Jurkat, Clone E6-1 (cell line): ENCODE measurements at places on chromosomes 6 and 20.
A peak's percentile ranks its signal among the peaks of the same experiment; 100 is the strongest.

GRCh38 chr6:20403070-20403765 lies 1.5 kb downstream of the E2F3 start:
- peak; percentile 87 for DNase-seq

DNA sequence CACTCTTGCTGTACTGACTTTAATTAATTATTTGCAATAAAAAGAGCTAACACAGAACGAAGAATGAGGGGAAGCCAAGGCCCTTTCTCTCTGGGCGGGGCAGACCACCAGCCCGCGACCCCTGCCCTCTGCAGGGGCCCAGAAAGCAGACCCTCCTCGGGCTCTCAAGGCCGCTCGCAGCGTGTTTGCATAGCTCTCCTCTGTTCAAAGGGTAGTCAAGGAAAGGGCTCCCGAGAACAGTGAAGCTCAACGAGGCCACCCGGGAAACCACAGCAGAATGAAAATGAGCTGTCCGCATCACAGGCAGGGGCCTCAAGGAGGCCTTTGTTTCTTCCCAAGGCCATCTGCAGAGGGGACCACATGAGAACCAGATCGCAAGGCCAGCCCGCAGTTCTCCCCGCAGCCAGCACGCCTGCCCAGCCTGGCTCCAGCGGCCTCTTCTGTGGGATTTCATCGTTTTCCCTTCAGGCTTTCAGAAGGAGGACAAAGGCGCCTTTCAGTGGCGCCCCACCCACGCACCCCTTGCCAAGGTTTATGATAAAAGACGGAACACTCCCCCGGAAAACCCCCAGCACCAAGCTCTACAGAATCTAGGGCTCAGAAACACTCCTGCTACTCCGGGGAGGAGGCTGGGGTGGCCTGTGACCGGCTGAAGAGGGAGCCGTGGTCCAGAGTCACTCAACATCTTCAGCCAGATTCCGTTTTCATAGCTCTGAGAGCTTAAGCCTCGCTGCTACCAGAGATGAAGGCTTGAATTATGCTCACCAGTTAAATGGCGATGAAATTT lies 25.3 kb downstream of the ACSS1 start:
- no peak for DNase-seq

GRCh38 chr20:62479156-62479555 lies 3.4 kb upstream of the GATA5 start:
- DNase-seq, result no peak

- no peak for DNase-seq
Observed at GRCh38 chr6:46565531-46565930, 74.3 kb upstream of the RCAN2 start.

GRCh38 chr20:59743767-59744485 lies 139.6 kb downstream of the PHACTR3 start:
- DNase-seq, result peak; percentile 28

DNA sequence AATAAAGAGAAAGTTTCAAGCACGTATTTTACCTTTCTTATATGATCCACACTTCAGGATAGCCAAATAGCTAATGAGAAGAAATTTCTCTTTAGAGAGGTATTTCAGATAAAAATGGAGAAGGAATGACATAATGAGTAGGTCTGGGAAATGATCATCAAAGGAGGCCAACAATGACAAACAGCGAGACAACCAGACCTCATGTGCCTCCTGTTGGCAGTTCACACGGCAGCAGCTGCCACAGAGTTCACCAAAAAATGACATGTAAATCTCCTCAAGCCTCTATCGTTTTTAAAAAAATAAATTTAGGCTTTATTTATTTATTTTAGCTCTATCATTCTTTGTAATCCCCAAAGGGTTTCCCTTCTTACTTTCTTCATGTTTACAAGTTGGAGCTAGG lies 47.7 kb downstream of the SLC2A12 start:
- no peak for DNase-seq

DNA sequence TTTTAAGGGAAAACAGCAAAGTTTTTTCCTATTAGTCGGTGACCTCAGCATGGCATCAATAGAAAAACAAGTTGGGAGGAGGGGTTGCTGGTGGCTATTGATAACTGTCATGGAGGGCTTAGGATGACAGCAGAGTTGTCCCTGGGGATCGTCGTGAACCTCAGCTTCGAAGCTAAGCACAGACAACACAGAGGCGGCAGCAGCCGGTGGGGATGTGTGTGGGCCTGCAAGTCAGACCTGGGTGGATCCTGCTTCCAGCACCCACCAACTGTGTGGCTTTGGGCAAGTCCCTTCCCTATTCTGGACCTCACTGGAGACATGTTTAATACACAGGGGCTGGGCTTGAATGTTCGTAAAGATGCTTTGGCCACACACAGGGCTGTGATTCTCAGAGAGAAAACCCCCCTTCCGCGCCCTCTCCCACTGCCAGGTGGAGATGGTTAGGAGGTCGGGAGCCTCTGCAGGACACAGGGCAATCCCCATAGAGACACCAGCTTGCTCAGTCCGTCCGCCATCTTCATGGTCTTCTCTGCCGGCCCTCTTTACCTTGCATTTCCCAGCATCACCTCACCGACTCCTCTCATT lies 83.1 kb upstream of the TOX2 start:
- no peak for DNase-seq

- DNase-seq, result no peak
Observed at GRCh38 chr6:159094444-159095252, 49.9 kb upstream of the TAGAP start.

- no peak for DNase-seq
Observed at GRCh38 chr6:26613689-26614683, 17.2 kb downstream of the ABT1 start.

- no peak for DNase-seq
Observed at GRCh38 chr6:125231574-125232343, 70.0 kb downstream of the HDDC2 start.

- no peak for DNase-seq
Observed at GRCh38 chr20:12882832-12883506, 125.8 kb upstream of the SPTLC3 start.

- no peak for DNase-seq
Observed at GRCh38 chr6:168408504-168409136, 32.4 kb upstream of the SMOC2 start.

DNA sequence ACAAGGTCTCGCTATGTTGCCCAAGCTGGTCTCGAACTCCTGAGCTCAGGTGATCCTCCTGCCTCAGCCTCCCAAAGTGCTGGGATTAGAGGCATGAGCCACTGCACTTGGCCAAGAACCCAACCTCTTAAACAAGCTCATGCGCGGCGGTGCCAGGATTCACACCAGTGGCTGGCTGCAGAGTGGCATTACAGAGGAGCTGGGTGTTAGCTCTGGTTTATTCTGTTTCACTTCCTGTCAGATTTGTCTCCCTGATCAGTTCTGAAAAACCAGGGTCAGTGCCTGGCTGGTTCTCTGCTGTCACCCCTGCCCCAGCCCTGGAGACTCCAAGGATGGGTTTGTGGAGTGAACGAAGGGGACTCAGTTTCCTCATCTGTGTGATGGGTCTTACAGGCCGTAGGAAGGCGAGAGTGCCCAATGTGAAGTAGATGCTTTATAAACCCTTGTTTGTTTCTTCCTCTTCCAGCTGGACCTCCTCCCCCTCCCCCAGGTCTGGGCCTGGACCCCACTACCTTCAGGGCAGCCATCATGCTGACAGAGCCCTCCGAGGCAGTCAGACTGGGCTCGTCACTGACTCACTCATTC lies 63.4 kb downstream of the UBE2V1 start:
- no peak for DNase-seq

GRCh38 chr6:36962874-36963273 lies 8.3 kb downstream of the PI16 start:
- peak; percentile 86 for DNase-seq

DNA sequence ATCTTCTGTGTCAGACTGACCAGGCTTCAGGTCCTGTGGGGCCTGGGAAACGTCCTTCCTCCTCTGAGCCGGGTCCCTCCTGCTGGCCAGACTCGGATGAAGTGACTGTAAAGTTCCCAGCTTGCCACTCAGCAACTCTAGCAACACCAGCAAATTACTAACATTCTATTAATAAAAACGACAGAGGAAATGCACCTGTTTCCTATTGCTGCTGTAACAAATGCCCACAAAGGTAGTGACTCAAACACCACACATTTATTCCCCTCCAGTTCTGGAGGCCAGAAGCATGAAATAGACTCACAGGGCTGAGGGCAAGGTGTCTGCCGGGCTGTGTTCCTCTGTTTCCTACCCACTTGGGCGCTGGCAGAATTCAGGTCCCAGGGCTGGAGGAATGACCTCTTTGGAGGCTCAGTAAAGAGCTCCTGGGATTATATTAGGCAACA lies 48.8 kb downstream of the CTCFL start:
- peak; percentile 49 for DNase-seq

DNA sequence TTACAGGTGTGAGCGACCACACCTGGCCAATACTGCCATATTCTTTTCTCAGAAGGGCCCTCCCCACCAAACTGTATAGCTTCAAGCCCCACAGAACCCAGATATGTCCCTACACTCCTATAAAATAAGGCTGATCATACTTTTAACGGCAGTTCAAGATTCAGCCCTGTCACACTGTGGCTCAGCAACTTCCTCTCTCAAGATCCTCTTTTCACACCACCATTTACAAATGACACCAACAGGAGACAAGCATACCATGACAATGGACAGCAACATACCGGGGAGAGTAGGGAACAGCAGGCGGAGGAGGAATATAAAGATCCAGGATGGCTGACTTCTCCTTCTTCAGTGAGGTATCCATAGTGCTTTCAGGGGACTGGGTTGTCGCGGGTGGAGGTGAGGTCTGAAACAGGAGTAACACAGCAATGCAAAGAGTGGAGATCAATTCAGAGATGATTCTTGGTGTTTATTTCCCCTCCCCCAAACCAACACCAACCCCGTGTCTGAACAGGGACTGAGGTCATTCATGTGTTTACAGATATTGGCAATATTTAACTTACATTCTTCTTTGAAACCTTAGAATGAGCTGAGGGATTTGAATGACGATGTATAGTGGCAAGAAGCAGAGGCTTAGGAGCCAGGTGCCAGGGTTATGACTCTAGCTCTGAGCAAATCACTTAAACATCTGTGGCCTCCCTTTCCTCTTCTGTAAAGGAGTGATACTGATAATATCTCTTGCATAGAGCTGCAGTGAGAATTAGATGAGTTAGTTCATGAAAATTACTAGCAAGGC lies 57.6 kb upstream of the IPCEF1 start:
- DNase-seq, result no peak

DNA sequence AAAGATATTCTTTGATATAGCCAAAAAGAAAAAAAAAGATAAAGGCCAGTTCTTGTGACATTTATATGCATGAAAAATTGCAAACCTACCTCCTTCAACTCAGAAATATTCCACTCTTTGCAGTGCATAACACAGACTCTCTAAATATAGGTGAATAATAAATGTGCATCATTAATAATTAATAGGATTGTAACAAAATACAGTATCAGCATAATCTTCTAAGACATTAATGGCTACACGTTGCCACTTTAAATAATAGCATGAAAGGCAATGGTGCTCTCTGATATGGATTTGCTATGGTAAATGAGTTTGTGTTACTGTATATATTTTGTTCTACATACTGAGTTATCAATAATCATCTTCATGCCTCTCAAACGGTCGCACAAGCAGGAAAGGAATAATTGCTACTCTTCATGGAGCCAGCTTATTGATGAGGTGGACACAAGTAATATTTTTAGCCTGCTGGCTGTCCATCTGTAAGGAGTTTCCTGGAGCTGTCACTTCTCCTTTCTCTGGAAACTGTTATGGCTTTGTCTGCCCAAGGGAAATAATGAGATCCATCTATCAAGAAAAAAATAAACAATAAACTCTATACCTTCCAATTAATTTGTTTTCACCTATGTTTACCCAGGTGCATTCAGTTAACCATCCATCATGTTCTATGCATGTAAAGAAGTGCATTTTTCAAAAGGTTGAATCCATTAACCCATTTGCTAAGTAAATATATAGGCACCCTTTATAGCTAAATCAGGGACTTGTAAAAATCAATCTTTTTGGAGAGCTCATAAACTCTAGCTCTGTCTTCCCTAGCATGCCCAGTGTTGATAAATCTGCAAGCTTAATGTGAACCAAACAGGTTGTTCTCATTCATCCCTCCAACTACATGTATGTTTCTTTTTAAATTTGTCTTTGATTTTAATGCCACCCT lies 253.0 kb downstream of the NKAIN2 start:
- no peak for DNase-seq

DNA sequence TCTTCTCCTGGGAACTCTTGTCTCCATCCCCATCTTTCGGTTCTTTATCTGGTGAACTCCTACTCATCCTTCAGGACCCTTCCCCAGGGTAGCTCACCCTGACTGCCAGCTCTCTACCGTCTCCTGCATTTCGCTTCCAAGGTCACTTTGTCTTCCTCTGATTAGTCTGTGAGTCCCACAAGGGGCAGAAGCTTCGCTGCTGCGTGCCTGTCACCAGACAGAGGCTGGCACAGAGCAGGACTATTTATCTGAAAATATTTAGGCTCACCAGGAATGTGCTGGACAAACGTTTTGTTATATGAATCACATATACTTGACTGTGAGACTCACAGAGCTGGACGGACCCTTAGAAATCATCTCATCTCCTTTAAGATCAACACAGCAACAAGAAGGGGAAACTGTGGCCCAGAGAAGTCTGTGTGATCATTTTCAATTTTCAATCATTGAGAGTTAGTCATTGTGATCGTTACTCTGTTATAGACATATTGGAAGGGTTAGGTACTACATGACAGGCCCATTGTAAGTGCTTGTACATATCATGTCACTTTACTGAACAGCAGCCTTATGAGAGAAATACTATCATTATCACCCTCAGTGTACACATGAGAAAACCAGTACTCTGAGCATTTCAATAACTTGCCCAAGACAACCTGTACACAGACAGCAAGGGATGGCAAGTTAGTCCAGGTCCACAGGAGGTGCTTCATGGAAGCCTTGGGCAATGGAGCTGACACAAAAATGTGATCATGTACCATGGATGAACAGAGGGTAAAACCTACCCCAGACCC lies 51.4 kb downstream of the JPH2 start:
- no peak for DNase-seq

DNA sequence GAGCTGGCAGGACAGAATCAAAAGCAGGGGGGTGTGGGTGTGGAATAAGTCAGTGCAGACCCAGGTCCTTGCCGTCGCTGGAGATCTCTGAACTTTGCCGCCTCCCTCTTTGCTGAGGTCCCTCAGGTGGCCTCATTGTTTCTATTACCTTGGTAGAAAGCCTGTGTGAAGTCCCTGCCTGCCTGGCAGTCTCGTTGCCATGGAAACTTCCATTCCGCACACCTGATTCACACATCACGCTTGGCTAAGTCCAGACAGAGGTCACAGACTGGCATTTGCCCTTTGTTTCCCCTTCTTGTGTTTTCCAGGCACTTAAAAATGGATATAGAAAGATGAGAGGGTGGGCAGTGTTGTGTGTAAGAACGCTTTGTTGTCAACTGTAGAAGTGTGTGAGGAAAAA lies 260.6 kb downstream of the PRL start:
- DNase-seq, result peak; percentile 70
